SJCRH30 (cell line): ENCODE measurements at places on chromosomes 1 and 21.

- no peak for DNase-seq
Measured at GRCh38 chr1:219293410-219293809, 119.7 kb downstream of the LYPLAL1 start.

DNA sequence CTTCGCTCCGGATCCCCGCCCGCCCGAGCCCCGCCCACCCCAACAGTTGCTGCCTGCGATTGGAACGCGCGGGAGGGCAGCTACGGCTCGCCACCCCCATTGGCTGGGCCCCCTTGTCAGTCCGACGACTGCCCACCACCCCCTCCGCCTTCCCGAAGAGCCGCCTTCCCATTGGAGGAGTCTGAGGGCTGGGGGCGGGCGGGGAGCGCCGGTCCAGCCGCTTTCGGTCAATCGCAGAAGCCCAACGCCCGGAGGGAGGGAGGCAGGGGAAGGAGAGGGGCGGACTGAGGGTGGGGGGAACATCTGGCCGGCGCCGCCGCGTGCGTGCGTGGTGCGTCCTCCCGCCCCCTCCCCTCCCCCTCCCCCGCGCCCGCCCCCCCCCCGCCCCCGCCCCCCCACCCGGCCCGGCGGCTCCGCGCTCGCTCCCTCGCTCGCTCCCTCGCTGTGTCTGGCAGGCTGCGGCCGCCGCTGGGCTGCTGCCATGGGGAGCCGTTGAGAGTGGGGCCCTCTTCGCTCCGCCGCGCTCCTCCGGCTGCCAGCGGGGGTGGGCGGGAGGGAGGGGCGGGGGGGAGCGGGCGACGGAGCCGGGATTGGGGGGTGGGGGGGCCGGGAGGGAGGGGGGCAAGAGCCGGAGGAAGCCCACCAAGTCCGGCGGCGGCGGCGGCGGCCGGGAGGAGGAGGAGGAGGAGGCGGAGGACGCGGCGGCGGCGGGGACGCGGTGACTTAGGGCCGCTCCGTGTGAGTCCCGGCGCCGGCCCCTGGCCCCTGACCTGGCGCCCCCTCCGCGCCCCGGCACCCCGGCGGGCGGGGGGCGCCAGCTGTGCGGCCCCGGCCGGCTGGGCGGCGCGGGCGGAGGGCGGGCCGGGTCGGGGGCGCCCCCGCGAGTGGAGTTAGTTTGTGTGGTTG lies 2.6 kb upstream of the ZBTB18 start:
- DNase-seq, result peak; percentile 99

DNA sequence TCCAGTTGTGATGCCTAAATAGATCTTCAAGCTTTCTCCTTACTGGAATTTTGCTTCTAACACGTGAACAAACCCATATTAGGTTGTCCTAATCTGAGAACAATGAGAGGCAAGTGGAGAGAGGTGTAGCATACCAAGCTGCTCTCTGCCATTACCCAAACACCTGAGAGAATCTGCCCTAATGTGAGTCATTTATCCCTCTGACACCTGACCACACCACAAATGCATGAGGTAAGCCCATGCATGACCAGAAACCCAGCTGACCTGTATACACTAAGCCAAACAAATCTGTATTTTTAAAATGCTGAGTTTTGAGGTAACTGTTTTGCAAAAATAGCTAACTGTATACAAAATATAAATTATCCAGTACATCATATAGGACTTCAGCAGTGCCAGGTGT lies 1458.1 kb upstream of the B3GALT2 start:
- no peak for DNase-seq

DNA sequence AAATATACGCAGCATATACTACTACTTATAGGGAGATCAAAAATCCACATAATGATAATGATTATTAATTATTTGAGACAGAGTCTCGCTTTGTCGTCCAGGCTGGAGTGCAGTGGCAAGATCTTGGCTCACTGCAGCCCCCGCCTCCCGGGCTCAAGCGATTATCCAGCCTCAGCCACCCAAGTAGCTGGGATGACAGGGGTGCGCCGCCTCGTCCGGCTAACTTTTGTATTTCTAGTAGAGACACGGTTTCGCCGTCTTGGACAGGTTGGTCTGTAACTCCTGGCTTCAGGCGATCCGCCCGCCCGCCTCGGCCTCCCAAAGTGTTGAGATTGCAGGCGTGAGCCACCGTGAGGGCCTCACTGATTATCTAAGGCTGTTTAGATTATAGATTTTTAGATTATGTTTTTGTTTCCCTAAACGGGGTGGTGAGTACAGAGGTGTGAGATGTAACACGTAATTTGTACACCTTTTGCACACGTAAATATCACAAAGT lies 548 bp upstream of the SLC25A33 start:
- DNase-seq, result no peak

GRCh38 chr1:163267962-163268361 lies 53.8 kb upstream of the NUF2 start:
- no peak for DNase-seq

- peak; percentile 53 for DNase-seq
Measured at GRCh38 chr1:202143768-202144401, 652 bp downstream of the ARL8A start.

DNA sequence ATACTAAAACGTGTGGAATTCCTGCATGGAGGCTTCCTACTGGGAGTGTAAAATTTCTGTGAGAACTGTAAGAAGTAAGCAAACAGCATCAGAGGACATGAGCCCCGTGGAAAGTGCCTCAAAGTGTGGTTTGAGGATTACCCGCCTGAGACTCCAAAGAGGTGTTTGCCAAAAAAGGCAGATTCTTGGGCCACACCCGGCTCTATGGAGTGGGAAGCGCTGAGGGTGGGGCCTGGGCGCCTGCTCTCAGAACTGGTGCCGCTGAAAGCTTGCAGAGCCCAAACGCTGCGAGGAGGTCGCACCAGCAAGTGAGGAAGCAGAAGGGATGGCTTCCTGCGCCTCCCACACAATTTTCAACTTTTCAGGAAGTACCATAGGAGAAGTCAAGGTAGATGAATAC lies 43.0 kb upstream of the PSEN2 start:
- DNase-seq, result peak; percentile 87

GRCh38 chr1:109274533-109275476 lies 8.1 kb downstream of the PSRC1 start:
- peak; percentile 67 for DNase-seq

GRCh38 chr1:185094761-185095160 lies 49.4 kb downstream of the RNF2 start:
- no peak for DNase-seq

DNA sequence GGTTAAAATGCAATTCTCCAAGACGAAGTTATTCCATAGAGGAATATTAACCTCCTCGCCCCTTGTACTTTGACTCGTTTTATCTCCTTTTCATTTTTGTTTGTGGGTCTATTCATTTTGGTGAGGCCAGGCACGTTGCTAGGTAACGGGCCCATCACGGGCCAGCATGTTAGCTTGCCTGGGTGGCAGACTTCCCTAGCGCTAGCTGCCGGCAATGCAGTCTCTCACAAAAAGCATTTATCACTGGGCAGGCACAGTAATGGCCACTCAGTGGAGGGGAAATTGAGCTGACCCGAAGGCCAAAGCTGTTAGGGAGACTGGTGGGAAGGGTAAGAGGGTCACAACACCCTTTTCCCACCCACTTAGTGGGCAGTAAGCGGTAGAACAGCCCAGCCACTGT lies 234.4 kb upstream of the FOXD3 start:
- no peak for DNase-seq

GRCh38 chr1:211285196-211285595 lies 26.0 kb downstream of the RCOR3 start:
- no peak for DNase-seq

DNA sequence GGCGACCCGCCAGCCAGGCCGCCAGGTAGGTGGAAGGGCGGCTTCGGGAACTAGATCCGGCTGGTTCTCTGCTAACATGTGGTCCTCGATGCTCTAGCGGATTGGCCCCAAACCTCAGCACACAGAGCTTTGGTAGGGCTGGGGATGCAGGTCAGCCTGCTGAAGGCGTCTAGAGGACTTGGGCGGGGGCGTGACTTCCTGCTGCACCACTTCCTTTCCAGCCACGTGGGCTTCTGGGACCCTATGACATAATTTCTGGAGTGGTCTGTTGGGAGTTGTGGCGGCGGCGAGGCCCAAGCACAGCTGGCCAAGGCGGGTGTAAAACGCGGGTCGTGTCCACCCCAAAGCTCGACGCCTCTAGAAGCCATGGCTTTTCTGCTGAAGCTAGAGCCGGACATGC lies 124.5 kb downstream of the ATF6 start:
- no peak for DNase-seq

DNA sequence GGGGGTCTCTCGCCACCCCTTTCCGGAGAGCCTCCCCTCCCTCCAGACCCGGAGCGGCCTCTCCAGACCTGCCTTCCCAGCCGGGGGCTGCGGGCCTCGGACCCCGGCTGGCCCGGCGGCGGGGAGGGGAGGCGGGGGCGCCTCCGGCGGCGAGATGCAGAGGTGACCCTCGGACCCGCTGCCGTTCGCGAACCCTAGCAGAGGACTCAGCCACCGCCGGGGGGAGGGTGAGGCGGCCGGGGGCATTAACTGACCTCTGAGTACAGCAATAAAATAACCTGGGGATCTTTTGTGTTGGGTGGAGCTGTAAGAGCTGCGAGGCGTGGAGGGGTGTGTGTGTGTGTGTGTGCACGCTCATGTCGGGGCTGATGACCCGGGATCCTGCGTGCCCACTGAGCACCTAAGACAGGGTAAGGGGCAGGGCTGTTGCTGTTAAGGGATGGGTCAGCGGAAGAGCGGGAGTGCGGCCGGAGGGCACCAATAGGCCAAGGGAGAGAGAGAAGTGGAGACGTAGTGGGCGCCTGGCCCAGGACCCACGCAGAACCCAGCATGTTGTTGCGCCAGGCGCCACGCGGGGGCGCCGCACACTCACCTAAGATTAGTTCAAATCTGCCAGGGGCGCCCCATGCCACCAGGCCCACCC lies 6.3 kb downstream of the HAPLN2 start:
- peak; percentile 44 for DNase-seq

DNA sequence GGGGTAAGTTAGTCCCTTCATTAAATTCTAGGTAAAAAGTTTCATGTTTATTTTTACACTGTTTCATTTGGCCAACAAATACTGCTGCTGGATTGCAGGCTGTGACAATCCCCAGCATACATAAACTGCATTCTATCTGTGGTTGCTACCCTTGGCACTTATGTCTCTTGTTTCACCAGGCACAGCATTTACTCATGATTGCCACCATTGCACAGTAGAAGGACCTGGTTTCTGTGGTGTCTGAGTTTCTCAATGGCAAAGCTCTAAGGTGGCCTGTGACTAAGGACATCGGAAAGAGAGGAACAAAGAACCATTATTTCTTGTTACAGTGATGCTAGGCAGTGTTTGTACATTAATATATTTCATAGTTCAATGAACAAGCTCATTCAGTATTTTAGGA lies 878.4 kb upstream of the NEGR1 start:
- DNase-seq, result no peak

DNA sequence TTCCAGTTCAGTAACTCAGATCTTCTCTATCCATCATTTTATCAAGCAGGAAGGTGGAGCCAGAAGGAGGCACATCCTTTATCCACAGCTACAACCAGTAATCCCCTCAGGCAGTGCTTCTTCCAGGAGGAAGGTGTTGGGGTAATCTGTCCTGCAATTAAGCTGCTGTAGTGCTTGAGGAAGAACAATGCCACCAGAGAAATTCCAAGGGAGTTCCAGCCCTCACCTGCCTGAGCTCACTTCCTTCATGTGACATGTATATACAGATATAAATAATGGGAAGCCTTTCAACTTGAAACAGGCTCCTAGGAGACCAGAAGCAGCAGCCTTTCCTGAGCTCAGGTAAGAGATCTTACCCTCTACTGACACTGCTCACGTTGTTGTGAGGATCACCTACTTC lies 2.2 kb upstream of the IL20 start:
- DNase-seq, result no peak

GRCh38 chr21:38341546-38342012 lies 84.8 kb downstream of the KCNJ15 start:
- DNase-seq, result no peak

- DNase-seq, result no peak
Measured at GRCh38 chr1:233304489-233305102, 9.1 kb upstream of the PCNX2 start.

- DNase-seq, result no peak
Measured at GRCh38 chr1:151613282-151613780, 1.5 kb downstream of the SNX27 start.

DNA sequence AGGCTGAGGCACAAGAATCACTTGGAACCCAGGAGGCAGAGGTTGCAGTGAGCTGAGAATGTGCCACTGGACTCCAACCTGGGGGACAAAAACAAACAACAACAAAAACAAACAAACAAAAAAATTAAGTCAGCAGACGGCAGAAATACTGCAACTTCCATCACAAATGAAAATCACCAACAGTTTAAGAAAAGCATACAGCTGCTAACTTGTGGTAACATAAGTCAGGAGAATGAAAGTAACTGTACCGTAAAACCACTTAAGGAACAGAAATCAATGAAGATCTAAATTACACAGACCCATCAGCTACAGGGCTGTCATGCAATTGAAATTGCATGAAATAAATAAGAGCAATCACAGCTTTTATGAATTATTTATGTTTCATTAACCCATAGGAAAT lies 25.0 kb downstream of the MCOLN2 start:
- no peak for DNase-seq

DNA sequence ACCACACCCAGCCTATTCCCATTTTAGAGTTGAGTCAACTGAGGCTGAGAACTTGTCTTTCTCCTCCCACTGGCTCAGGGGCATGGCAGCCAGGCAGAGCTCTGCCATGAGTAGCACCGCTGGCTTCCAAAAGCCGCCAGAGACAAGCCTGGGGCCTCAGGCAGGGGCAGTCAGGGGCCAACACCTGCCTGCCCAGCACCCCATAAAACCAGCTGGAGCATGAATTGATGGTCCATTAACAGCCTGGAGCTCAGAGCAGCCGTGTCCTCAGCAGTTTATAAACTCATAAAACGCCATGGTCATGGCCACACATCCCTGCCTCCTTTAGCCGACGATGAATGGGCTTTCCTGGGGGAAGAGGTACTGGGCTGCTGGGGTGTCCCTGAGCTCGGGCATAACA lies 50.6 kb upstream of the PAX7 start:
- DNase-seq, result no peak

DNA sequence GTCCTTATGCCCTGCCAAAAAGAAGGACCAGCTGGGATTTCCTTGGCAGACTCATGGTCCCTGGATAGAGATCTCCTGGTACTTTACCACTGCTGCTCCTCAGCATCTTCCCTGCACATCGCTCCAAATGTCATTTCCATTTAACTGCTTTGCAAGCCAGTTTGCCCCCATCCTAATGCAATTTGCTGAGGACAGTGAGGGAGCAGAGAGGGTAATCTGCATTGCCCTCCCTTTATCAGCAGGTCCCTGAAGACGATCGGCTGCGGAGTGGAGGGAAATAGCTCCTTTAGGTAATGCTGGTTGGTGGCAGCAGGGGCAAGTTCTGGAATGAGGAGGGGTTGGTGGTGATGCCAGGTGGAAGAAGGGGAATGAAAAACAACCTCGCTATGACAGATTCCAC lies 2.7 kb downstream of the PLXNA2 start:
- no peak for DNase-seq

- peak; percentile 88 for DNase-seq
Measured at GRCh38 chr1:218345673-218346390, 696 bp downstream of the TGFB2 start.
